ENCODE measurements at places on chromosomes 5 and 9.
A peak's percentile ranks its signal among the peaks of the same experiment; 100 is the strongest.

GRCh38 chr9:36138901-36139300 lies 2.4 kb downstream of the GLIPR2 start:
- no peak for DNase-seq

DNA sequence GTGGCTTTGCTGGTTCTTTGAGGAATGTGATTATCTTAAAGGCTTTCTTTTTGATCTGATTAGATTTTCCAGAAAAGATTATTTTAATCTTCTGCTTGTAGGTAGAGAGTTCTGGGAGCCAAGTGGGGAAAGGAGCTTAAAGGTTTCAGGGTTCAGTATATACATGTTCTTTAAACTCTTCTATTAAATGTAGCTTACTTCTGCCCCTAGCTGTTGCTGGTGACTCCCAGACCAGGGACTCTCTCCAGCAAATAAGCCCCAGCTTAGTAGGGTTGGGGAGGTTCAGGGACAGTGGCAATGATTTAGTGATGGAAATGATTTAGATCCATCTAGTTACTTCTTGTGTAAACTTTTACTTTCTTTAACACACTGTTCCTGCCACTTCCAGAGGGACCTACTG lies 72.2 kb downstream of the SLC12A2 start:
- no peak for DNase-seq

GRCh38 chr5:154866841-154867240 lies 8.4 kb downstream of the CNOT8 start:
- DNase-seq: no peak

- DNase-seq: no peak
Measured at GRCh38 chr9:113403646-113404045, 2.6 kb upstream of the ALAD start.

DNA sequence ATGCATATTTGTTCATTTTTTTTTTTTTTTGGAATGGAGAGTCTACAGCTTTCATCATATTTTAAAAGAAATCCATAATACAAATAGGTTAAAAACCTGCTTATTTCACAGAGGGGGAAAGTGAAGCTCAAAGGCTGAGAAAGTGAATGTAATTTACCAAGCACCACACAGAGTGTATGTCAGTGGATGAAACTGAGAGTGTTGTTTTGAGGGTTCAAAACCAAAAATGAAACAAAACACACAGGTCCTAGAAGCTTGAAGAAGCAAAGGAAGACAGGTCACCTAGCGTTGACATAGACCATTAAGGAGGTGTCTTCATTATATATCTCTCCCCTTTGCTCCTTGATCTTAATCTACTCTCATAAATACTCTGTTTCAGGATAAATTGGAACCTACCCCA lies 7.5 kb downstream of the NMUR2 start:
- DNase-seq: no peak

DNA sequence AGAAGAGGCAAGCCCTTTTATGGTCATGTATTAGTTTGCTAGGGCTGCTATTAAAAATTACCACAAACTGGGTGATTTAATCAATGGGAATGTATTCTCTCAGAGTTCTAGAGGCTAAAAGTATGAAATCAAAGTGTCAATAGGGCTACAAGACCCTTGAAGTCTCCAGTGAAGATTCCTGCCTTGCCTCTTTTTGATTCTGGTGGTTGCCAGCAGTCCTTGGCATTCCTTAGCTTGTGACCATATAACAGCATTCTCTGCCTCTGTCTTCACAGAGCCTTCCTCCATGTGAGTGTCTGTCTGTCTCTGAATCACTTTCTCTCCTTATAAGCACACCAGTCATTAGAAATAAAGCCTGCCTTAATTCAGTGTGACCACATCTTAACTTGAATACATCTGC lies 282.7 kb downstream of the KCNN2 start:
- DNase-seq: no peak

DNA sequence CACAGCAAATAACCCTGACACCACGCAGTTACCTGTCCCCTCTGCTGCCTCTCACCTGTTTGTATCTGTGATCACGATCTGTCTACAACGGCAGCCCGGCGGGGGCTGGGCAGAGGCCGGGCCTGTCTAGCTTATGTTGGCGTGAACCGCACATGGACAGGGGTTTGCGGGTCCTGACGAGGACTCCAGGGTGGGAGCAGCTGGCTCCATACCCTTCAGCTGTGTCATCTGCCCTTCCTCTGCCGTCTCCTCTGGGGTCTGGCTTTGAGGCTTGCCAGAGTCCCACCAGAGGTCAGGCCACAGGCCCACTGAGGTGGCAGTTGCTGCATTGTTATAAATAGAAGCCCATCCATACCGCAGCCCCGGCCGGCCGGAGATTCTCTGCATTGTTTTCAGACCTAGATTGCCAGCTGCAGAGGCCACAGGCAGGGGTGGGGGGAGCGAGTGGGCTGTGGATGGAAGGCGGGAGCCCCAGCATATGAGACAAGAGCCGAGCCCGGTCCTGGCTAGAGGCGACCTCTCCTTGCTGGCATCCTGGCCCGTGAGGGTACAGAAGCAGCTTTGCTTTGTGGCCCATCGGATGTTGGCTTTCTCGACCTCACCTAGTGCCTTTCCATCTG lies 37.8 kb downstream of the FAM78A start:
- peak; percentile 27 for DNase-seq

DNA sequence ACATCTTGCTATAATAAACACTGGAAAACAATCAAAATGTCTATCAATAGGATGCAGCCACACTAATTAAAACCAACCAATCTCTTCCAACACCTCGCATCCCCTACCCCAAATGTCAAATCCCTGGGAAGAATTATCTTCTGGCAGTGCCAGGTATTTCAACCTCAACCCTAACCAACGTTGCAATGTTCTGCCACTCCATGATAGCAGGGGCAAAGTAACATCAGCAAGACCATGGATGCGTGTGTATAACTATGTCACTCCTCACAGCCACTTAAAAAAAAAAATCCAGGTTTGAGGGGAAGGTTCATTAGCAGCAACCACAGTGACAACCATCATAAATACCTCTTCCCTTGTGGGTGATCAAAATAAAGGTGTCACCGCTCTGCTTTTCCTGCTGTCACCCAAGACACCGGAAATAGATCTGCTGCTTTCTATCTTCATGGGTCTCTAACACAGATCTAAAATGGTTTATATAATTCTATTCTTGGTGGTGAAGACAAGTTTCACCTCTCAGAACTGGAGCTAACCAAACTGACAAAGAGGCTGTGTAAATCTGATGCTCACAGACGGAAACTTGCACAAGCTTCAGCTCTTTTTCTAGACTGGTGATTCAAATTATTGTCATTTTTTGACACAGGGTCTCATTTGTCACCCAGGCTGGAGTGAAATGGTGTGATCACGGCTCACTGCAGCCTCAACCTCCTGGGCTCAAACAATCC lies 9.9 kb downstream of the HSPA9 start:
- no peak for DNase-seq

- no peak for DNase-seq
Measured at GRCh38 chr9:108057421-108058134, 568.0 kb upstream of the KLF4 start.

- DNase-seq: no peak
Measured at GRCh38 chr9:108512426-108513173, 343.2 kb downstream of the ACTL7B start.

DNA sequence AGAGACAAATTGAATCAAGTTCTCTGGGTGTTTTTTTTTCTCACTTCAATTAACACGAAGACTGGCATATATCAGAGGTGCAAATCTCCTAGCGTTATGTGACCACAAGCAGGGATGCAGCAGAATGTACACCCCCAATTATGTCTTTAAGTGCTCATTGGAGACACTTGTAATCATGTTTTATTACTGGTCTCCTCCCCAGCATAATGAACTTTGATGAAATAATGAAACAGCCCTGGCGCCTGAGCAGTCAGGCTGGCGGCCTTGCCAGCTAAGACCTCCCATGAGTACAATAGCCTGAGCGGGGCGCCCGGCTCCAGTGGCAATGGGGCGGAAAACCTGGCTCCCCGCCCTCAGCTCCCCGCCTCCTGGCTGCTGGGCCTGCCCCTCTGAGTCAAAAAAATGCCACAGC lies 209.4 kb upstream of the MSX2 start:
- no peak for DNase-seq

GRCh38 chr5:106877881-106878280 lies 792.9 kb downstream of the EFNA5 start:
- no peak for DNase-seq

GRCh38 chr5:23763170-23763569 lies 255.8 kb downstream of the PRDM9 start:
- no peak for DNase-seq

DNA sequence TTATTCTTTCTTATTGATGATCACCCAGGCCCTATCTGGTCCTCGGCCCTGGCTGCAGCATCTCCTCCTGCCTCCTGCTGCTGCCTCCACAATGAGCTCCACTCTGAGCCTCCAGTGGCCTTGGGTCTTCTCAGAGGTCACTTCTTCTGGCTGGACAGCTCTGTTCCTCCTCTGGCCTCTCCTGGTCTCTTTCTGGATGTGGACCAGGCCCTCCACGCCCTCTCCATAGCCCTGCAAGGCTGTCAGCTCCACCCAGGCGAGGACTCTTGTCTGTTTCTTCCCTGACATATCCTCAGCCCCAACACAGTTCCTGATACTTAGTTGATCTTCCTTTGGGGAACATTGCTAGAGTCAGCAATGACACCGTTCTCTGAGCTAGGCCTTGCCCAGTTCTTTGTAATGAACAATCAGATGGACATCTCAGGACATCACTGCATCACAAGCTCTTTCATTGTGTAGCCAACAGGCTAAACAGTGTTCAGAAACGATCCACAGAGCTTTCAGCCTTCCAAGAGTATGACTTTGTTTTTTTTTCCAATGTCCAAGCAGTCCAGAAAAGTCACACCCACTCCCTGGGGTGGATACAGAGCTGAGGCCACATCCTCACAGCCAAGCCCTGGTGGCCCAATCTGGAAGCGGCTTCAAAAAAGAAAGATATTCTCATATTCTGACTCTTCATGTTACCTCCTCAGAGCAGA lies 62.5 kb upstream of the DNAH5 start:
- DNase-seq: no peak

DNA sequence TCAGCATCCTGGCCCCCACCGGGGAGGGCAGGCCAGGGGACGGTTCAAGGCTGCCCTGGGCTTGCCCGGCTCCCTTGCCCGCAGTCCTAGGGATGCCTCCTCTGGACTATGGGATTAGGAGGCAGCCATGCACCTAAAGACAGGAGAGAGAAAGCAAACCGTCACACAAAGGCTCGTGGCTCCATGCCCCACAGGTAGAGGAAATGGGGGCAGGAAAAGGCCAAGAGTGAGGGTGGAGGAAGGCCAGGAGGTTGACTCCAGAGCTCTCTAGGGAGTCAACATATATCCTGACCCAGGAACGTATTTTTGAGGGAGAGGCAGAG lies 9.7 kb downstream of the MGAT1 start:
- DNase-seq: no peak

DNA sequence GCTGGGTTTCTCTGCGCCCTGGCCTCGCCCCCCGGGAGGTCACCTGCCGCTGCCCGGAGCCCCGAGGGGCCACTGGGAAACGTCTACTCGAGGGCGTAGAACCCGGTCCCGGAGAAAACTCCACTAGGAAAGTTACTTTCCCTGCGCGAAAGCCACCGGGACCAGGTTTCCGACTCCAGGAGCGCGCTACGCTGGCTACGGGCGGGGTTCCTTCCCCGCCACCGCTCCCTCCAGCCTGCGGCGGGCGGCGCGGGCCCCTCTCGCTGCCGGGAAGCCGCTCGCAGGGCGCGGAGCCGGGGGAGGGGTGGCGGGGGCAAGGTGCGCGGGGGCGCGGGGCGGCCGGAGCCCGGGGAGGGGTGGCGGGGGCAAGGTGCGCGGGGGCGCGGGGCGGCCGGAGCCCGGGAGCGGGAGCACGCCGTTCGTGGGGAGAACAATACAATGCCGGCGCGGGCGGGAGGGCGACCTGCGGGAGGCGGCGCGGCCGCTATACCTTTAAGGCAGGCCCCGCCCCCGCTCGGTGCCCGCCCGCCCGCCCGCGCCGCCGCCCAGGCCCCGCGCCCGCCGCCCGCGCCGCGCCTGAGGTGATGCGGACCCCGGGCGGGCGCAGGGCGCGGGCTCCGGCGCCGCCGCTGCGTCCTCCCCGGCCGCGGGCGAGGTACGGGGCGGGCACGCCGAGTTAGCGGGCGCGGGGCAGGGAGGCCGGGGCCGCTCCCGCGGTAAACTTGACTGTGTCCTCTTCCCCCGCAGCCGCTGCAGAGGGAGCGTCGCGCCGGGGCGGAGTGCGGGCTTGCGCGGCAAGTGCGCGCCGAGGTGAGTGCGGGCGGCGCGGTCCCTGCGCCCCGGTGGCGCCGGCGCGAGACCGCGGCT lies 278.1 kb downstream of the AOPEP start:
- peak; percentile 58 for DNase-seq

DNA sequence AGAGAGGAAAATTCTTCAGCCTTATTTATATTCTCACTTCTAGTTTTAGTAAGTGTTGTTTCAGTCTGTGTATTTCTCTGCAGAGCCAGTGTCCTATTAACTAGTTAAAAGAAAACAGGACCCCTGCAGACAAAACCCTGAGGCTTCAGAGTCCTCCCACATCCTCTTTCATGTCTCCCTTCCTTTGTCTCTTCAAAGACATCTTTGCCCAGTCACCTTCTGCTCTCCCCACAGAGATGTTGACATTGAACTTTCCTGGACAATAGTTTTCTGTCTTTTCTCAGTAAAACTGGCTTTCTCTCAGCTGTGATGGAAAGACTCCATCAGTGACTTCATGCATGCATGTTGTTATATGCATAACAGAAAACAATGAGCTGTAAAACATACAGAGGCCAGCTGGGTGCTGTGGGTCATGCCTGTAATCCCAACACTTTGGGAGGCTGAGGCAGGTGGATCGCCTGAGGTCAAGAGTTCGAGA lies 20.2 kb downstream of the GRAMD2B start:
- no peak for DNase-seq

DNA sequence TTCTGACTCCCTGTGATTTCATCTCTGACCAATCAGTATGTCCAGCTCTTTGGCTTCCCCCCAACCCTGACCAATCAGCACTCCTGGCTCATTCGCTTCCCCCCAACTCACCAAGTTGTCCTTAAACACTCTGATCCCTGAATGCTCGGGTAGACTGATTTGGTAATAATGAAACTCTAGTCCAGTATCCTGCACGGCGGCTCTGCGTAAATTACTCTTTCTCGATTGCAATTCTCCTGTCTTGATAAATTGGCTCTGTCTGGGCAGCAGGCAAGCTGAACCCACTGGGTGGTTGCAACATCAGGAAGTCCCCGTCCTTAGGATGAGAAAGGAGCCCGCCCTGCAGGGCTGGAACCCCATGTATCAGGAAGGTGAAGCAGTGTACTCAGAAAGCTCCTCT lies 10.4 kb downstream of the FCN2 start:
- no peak for DNase-seq

DNA sequence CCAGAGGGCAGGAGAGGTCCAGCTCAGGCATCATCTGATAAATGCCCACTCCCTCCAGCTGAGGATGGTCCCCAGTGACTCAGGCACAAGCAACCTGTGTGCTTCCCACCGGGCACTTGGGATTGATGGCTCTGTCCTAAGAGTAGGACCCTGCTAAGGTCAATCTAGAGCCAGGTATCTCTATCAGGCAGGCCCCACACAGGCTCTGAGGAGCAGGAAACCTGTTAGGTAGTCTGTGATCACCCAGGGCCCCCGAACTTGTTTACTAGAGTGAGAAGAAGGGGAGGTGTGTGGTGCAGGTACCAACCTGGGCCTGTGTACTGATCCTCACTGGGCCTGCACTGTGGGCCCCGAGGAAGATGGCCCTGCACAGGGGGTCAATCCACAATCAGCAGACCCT lies 119.6 kb upstream of the FSTL4 start:
- no peak for DNase-seq

- DNase-seq: no peak
Measured at GRCh38 chr9:75130621-75131230, 42.4 kb downstream of the OSTF1 start.
